ENCODE measurements at places on chromosomes 3 and 15.

- DNase-seq: no peak
These were observed 34.5 kb downstream of the ESYT3 start for GRCh38 chr3:138468886-138469285.

- no peak for DNase-seq
These were observed 17.8 kb upstream of the MCCC1 start for GRCh38 chr3:183117056-183117455.

- DNase-seq: no peak
These were observed 7.4 kb upstream of the SNX22 start for GRCh38 chr15:64144192-64144564.

- no peak for DNase-seq
These were observed 86.0 kb upstream of the PLCL2 start for GRCh38 chr3:16798738-16799137.

Data from spinal cord (tissue), 10 donors.